ENCODE measurements at places on chromosomes 3 and 15.

DNA sequence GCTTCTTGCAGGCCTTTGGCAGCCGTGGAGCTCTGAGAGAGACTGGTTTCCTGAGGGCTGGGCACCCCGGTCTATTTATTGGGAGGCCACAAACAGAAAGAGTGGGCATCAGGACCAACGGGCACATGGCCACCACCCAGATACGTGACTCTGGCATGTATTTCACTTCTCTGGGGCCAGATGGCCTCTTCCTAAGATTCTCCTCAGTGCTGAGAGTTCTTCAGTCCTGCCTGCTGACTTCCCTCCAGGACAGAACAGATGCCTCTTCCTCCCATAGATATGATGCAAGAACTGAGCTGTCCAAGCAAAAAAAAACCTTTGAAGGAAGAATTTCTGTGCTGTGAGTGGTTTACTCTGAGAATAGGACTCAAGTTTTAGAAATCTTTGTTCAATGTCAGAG, 107.7 kb downstream of the IGF2BP2 start:
- DNase-seq = peak; percentile 21

GRCh38 chr15:27077790-27078189, 106.8 kb downstream of the GABRG3 start:
- DNase-seq = no peak

- DNase-seq = no peak
Observed at GRCh38 chr3:112579232-112579631, 17.4 kb downstream of the SLC35A5 start.

DNA sequence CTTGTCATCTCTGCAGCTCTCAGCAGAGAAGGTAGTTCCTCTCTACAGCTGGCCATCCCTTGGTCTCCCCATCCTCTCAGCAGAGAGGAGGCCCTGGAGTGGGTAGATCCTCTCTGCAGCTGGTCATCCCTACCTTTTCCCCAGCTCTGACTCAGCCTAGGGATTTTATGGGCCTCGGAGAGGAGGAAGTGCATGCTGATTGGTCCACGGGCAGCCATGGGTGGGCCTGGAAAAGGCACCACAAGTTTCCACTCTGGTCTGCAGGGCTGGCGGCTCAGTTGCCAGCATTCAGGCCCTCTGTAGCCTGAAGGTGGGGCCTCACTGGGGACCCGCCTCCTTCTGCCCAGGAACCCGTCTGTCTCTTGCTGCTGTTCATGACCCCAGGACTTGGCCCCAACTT, 36.9 kb downstream of the NR1D2 start:
- no peak for DNase-seq

GRCh38 chr3:78588906-78589621, 1178.7 kb downstream of the ROBO1 start:
- no peak for DNase-seq

DNA sequence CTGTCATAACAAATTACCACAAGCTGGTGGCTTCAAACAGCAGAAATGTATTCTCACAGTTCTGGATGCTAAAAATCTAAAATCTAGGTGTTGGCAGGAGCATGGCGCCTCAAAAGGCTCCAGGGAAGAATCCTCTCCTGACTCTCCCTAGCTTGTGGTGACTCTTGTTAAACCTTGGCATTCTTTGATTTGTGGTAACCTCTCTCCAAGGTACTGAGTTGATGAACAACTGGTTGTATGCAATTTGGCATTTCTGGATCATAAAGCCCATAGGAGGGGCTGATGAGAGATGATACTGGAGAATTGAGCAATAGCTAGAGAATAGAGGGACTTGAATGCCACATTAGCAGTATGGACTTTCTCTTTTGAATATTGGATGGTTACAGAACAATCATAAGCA, 821.8 kb downstream of the TBL1XR1 start:
- no peak for DNase-seq

DNA sequence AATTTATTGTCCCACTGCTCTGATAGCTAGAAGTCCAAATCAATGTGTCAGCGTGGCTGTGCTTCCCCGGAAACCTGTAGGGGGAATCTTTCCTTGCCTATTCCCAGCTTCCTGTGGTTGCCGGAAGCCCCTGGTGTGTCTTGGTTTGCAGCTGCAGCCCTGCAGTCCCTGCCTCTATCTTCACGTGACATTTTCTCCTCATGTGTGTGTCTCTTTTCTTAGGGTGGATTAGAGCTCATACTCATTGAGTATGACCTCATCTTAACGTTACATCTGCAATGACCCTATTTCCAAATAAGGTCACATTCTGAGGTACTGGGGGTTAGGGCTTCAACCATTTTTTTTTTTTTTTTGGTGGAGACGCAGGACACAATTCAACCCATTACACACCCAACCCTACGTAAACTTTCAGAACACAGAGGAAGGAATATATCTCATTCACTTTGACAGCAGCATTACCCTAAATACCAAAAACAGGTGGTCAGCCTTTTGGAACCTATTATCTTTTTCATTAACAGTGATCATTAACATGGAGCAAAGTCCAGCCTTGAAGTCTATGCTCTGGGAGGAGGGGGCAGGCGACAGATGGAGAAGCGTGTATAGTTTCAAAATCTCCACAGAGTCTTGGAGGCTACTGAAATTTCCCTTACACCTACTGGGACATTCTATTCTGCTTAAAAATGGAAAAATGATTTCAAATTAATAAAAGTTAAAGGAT, 88.6 kb downstream of the RYK start:
- no peak for DNase-seq

GRCh38 chr3:108158251-108158650, 64.0 kb downstream of the IFT57 start:
- DNase-seq = no peak

GRCh38 chr3:100896994-100897393, 96.2 kb downstream of the ABI3BP start:
- no peak for DNase-seq

- no peak for DNase-seq
Observed at GRCh38 chr3:124841517-124841916, 45.6 kb downstream of the ITGB5 start.

DNA sequence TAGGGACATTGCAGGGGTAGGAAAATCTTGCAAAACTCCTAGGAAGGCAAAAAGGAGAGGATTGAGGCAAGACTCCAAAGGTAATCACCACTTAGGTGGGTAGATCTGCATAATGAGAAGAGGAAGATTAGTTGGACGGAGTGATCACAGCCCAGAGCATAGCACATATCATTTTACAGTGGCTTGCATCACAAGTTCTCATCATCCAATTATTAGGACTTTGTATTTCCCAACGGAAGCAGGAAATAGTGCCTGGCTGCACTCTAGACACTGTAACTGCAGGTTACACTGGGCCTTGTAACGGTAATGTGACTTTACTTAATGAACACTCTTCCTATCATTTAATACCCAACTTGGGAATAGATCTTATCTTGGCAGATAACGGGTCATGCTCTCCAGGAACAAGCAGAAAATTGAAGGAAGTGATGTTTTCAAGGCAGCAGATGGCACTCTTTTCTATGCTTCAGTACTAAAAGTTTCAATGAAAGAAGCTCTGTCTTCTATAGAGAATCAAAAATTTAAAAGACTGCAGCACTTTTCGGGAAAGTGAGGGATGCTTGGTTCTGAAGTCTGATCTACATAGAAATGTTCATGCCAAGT, 101.9 kb upstream of the KCNMB2 start:
- DNase-seq = no peak

- DNase-seq = peak; percentile 47
Observed at GRCh38 chr3:86969500-86970189, 21.3 kb downstream of the VGLL3 start.

- peak; percentile 81 for DNase-seq
Observed at GRCh38 chr3:115146032-115146417, 1.1 kb downstream of the ZBTB20 start.

GRCh38 chr3:136142592-136142991, 53.5 kb downstream of the MSL2 start:
- DNase-seq = peak; percentile 95

GRCh38 chr3:133926736-133927539, 31.3 kb upstream of the RAB6B start:
- DNase-seq = no peak

GRCh38 chr15:60423537-60423936, 25.8 kb upstream of the ANXA2 start:
- peak; percentile 92 for DNase-seq

DNA sequence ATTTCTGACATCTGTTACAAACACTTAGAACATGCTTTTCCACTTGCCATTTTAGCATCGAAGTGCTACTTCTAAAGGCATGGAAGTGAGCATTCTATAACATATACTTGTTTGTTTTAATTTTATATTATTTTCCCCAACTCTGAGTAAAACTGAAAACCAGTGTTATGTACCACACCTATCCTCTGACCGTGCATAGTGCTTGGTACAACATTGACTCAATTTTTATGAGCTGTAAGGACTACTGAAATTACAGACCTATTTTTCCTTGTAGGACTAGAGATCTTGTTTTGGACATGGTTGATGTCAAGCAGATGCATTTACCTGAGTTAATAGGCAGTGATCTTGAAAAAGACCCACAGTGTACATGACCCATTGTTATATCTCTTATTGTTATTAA, 51.5 kb upstream of the CCNB2 start:
- DNase-seq = no peak

GRCh38 chr3:179446501-179446900, 4.8 kb downstream of the GNB4 start:
- DNase-seq = peak; percentile 19

- DNase-seq = no peak
Observed at GRCh38 chr3:171813897-171814460, 3.7 kb upstream of the PLD1 start.

DNA sequence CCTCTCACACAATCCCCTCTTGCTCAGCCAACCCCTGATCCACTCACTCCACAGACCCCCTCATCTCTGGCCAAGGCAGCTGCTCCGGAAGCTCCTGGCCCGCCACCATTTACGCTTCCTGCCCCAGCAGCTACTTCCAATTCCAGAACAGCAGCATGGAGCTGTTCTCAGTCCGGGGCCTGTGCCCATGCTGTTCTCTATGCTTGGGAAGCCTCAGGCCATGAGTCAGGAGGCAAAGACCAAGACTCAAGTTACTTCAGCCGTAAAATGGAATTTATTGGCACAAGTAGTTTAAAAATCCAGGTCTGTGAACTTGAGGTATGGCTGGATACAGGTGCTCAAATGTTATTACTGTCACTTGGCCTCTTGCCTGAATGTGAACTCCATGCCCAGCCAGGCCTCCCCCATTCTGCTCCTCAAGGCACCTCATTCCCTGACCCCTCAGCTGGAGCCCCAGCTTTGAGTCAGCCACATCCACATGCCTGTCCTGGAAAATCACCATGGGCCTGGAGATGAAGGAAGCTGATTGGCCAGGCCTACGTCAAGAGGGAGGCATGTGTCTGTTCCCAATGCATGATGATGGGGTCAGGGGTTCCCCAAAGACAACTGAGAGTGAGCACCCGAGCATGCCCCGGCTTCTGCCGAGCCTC, 31.4 kb upstream of the CACNA2D2 start:
- DNase-seq = peak; percentile 40

GRCh38 chr3:141457624-141458236, 29.1 kb upstream of the RASA2 start:
- no peak for DNase-seq

DNA sequence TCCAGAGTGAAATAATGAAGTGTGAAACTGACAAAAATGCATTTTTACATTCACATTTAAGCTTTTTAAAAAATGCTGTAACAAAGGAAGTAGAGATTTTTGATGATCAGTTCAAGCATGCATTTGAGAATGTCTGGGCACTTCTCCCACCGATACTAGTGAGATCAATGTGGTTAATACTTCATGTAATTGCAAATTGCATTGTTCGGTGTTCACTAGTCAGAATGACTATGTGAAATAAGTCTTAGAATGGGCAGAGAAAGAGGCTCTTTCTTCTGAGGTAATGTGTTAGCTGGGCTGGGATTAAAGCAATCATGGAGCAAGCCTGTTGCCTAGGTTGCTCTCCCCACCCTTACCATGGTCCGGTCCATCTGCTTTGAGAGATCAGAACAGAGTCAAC, 587.0 kb upstream of the GRM7 start:
- DNase-seq = no peak

- DNase-seq = no peak
Observed at GRCh38 chr3:194364652-194365434, 4.7 kb downstream of the LRRC15 start.

- no peak for DNase-seq
Observed at GRCh38 chr3:10505050-10505790, at the start of gene ATP2B2. ATP2B2 (minus strand) TSS chr3:10505586; CDS start chr3:10449543, 56,043 bp downstream.

GRCh38 chr3:24440760-24441464, 53.7 kb downstream of the THRB start:
- no peak for DNase-seq

DNA sequence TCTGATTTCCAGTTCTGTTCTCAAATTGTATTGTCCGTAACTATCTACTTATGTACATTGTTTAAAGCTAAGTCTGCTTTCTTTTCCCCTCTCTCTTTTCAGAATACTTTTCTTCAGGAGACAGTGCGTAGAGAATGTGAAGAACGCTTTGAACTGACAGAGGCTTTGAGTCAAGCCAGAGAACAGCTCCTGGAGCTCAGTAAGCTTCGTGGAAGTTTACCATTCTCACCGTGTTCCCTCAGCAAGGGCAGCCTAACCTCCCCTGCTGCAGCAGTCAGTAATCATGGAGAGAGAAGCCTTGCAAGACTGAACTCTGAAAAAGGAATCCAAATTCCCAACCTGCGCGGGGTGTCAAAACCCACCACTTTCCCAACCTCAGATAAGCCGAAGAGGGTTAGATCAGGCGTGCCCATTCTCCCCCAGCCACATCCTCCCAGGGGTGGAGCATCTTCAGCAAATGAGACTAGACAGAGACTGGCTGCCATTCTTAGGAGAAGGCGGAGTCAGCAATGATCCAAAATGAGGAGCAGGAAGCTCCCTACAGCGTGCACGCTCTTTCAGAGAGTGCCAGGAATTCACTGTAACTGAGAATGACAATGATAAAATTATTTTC, 114.6 kb downstream of the CCNL1 start:
- no peak for DNase-seq

GRCh38 chr3:86723433-86723832, 267.5 kb downstream of the VGLL3 start:
- DNase-seq = no peak

DNA sequence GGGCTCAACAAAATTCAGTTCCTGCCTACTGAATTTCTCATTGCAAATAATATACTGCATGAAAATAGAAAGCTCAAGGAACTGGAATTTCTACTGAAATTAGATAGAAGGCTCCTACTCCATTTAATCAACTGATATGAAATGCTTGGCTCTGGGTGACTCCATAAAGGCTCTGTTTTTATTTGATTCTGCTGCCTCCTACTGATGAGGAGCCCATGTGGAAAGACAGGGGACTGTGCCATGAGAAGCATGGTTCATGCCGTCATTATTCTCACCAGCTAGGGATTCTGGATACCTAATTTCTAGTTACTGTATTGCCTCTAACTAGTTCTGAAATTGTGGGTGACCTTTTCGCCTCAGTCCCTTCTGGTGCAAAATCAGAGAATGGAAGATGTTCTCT, 366.2 kb upstream of the DPH6 start:
- peak; percentile 5 for DNase-seq

DNA sequence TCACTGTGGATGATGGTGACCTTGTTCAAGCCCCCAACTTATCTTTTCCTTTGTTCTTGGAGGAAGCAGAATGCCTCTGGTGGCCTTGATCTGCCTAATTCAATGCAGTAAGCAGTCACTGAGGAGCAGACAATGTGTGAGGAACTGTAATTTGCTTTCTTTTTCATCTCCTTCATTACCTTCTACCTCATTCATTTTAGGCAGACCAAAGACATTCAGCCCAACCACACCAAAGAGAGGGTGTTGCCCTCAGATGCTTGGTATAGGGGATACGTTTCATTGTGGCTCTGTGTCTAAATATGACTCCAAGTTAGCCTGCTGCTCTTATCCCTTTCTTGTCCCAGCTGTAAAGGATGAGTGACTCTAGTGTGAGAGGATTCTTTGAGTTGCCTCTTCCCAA, 15.3 kb downstream of the EXOSC7 start:
- DNase-seq = no peak

GRCh38 chr3:49295489-49296058, 18.5 kb upstream of the C3orf62 start:
- peak; percentile 25 for DNase-seq

Measured in ACHN (cell line).